ENCODE measurements at places on chromosomes 12 and 14.

GRCh38 chr14:98167705-98168104, 1104.3 kb downstream of the BCL11B start:
- no peak for ATAC-seq

GRCh38 chr12:332581-333205, 56.4 kb downstream of the KDM5A start:
- no peak for ATAC-seq

- no peak for ATAC-seq
Observed at GRCh38 chr12:92859650-92860386, 69.3 kb downstream of the EEA1 start.

DNA sequence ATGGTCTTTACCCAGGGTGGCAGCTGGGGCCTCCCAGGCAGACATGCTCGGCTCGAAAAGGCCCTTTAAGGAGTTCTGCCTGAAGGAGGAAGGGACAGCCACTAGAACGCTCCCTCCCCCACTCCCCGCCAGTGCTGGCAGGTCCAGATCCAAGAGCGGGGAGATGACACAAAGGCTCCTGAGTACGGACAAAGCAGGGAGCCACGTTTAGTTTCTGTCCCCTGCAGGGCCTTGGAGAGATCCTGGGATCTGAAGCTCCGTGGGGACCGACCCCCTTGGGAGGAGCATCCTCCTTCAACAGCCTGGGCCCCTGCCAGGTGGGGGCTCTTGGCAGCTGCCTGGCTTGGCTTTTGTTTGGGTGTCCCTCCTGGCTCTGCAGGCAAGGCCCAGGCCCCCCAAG, 89.7 kb downstream of the ESRRB start:
- no peak for ATAC-seq

DNA sequence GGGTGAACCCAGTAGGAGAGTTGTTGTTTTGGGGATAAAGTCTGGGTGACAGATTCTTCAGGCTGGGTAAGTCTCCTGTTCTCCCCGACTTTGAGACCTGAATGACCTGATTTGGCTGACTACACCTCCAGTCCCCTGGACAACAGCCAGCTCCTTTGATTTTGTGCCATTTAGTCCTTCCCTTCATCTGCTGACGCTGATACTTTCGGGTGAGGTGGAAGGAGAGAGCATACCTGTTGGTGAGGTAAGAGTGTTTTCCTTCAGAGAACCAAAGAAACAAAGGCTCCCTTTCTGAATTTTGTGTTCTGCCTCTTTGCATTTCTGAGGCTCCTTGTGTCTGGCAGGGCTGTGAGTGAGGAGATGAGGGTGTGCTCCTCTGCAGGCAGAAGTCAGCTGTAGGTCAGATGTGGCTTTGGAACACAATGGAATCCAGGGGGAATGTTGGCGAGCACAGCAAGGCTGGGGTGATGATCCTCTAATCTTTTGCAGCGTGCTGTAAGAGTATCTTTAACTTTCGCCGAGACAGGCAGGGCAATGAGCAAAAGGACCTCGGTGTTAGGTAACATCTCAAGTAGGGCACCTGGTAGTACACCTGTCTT, 12.1 kb downstream of the ETV6 start:
- ATAC-seq: no peak

DNA sequence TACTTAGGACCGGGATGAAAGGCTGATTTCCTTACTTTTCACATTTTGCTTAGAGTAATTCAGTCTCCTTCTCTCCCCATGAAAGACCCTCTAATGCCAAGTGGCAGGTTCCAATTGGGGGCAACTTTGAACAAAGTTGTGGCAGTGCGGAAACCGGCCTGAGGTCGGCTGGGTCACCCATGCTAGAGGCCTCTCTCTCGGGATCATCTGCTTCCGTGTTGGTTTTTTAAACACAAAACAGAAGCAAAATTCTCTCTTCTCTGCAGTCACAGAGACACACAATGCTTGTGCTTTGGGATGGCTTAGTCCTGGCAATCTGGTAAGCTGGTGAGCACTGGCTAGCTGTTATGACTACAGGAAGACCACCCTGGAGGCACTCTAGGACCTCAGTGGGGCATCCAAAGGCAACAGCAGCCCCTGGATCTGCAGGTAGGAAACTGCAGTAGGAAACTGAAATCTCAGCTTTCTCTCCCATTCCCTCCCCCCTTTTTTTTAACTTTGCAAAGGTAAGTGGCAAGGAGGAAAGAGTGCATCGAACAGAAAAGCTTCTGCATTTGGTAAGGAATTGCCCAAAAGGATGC, 102.1 kb downstream of the BCL11B start:
- no peak for ATAC-seq

DNA sequence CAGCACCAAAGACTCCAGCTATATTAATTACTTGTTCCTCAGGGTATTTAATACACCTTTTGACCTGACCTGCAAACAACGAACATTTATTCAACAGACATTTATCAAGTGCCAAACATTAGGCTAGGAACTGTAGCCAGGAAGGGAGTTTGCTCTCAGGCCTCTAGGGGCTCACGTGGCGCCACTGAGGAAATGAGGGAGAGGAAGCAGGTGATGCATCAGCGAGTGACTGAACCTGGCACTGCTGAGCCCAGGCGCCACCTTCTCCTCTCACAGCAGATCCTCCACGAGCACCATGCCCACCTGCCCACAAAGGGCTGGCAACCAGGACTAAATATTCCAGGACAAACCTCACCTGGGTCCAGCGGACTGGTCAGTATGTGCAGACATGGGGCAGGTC, 50.2 kb downstream of the SETD3 start:
- peak; percentile 19 for ATAC-seq

GRCh38 chr14:88075269-88075981, 70.5 kb downstream of the GPR65 start:
- ATAC-seq: no peak

- ATAC-seq: no peak
Observed at GRCh38 chr14:68261092-68261842, 441.7 kb downstream of the RAD51B start.

- ATAC-seq: no peak
Observed at GRCh38 chr12:120200364-120200800, 529 bp downstream of the RPLP0 start.

DNA sequence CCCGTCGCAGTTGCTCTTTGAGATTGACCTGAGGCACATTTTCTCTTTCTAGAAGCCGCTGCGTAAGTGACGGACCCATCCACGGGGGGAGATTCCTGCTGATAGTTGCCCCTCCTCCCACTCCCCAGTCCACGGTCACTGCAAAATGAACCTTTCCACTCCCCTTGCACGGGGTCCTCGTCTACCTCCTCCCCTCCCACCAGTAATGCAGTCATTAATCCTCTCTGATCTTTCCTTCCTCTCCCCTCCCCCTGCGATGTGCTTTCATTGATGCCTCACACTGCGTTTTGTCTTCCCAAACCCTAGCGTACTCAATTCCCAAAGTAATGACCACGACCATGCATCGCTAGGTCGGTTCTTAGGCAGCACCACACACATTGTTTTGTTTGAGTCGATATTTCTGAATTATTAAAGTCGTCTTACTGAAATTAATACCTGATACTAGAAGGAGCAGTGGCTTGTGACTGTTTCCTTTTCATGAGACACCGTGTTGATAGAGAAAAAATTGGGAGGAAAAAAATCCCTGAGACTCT, 857 bp downstream of the ETNK1 start:
- peak; percentile 47 for ATAC-seq

DNA sequence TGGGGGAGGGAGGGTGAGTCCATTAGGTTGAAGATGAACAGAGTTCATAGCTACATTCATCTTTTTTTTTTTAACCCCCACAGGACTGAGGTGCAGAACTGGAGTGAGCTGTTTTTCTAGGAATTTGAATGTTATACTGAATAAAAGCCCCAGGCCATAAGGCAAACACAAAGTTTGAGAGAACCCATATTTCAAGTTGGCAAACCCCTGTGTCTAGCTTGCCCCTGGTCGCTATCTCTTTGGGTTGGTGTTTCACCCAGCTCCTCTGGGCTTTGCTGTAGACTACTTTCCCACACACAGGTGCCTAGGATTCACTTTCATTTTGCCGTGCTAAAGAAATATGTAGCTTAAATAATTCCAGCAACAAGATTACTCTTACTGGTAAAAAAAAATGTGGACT, 5.2 kb upstream of the LMO3 start:
- no peak for ATAC-seq

- no peak for ATAC-seq
Observed at GRCh38 chr12:90129366-90130030, 420.9 kb upstream of the ATP2B1 start.

- ATAC-seq: no peak
Observed at GRCh38 chr14:68888883-68889282, 90.2 kb downstream of the ACTN1 start.

DNA sequence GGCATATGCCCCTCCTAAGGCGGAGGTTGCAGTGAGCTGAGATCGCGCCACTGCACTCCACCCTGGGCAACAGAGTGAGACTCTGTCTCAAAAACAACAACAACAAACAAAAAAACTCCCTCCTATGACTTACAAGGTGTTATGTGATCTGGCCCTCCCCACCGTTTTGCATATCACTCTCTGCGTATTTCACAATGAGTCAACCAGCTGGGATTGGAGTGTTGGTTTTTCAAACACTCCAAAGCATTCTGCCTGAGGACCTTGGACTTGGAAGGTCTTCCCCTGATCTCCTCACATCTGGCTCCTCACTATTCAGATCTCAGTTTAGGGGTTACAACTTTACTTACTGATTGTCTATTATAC, 14.0 kb downstream of the MANSC1 start:
- ATAC-seq: no peak

DNA sequence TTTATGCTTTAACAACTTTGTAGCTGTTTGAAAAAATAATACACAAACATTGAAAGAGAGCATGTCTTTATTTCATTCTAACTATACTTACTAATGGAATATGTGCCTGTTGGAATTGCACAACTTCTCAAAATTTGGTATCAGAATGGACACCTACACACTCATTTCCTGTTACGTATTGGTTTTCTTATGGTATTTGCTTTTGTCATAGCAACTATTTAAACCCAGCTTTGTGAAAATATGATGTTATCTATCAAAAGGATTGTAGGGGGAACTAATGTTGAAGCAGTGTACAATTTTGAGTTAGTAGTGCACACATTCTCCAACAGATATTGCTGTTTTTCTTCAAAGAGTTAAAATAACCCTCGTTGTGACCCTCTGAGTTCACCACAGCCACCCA, 52.6 kb downstream of the RBMS2 start:
- ATAC-seq: no peak

- peak; percentile 28 for ATAC-seq
Observed at GRCh38 chr12:56299308-56299852, 750 bp downstream of the CS start.

GRCh38 chr14:73246387-73247150, 9.3 kb downstream of the PAPLN start:
- no peak for ATAC-seq

- no peak for ATAC-seq
Observed at GRCh38 chr12:112163471-112163991, 38.2 kb downstream of the TRAFD1 start.

DNA sequence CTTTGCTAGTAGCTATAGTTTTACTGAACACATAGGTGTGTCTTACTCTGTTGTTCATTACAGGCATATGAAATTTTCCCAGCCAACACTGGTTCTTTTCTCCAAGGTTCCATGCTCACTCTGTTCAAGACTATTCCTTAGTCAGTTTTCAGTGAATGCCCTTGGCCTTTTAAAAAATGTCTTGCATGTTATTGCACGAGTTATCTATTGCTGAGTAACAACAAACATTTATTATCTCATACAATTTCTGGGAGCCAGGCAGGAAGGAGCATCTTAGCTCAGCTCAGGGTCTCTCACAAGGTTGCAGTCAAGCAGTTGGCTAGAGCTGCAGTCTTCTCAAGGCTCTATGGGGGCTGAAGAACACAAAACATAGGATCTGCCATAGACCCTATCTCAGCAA, 223.5 kb downstream of the BTG1 start:
- ATAC-seq: no peak

GRCh38 chr12:13075118-13075480, 28.4 kb downstream of the GSG1 start:
- peak; percentile 58 for ATAC-seq

- ATAC-seq: no peak
Observed at GRCh38 chr12:111448266-111448830, 42.6 kb downstream of the SH2B3 start.

- no peak for ATAC-seq
Observed at GRCh38 chr14:70698288-70698687, 56.6 kb downstream of the TTC9 start.

DNA sequence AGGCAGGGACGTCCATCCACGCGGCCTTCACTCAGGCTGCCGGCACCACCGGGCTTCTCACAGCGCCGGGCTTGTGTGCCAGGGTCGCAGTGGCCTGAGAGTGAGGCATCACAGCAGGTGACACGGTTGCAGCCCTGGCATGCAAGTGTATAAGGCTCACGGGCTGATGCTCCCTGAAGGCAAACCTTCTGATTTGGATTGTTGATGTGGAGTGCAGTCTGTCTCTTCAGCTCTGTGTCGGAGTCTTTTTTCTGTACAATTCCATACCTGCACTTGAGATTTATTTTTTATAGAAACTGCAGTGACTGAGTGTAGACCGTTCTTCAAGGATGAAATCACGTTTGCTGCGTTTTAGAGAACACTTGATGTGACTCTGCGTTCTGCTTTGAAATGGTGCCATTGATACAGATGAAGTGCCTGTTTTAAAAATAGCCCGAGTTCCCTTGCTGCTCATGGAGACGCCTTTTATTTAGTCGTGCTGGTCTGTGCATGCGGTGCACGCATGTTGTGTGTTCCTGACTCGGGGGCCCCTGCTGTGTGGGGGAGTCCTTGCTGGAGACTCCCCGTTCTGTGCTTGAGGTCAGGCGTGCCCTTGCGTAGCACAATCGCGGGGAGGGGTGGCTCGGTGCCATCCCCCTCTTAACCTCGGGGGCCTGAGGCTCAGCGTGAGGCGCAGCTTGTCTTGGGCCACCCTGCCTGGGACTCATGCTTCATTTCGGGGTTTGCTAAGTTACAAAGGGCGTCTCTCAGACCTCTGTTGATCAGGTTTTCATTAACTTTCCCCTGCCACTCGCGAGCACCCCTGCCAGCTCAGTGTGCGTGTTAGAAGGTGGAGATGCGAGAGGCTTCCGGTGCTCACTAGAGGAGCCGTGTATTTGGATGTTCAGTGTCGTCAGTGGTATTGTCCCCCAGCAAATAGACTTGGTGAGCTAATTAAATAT, 21.6 kb upstream of the AMN start:
- ATAC-seq: no peak

DNA sequence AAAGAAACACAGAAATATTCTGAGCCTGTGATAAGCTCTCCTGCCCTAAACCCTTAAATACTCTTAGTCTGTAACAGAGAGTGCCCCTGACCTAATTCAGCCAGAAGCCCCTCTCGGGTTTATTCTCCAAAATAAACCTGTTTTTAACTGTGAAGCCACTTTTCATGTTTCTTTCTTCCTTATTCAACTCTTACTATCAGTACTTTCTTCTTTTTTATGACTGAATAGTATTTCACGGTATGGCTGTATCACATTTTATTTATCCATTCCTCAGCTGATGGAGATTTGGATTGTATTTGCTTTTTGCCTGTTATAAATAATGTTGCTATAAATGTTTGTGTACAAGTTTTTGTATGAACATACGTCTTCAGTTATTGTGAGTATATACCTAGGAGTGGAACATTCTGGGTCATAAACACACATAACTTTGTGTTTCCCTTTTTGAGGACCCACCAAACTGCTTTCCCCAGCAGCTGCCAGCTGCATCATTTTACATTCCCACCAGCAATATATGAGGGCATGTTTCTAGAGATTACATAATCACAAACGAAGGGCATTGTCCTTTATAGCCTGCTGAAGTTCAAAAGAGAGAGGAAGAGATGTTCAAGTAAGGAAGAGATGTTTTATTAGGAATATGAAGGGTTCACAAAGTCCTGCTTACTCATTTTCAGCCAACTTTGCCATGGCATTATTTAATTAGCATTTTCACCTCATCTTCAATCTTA, 199.4 kb upstream of the NUDT4 start:
- ATAC-seq: no peak

GRCh38 chr14:71403656-71404055, 496.4 kb downstream of the PCNX1 start:
- ATAC-seq: peak; percentile 82

GRCh38 chr14:34439090-34439489, 22.9 kb downstream of the SPTSSA start:
- no peak for ATAC-seq
